ENCODE measurements at places on chromosomes 3 and 15.
A peak's percentile ranks its signal among the peaks of the same experiment; 100 is the strongest.

- no peak for DNase-seq
Measured at GRCh38 chr3:179744667-179745066, 91.8 kb downstream of the USP13 start.

GRCh38 chr3:58150810-58151199 is 60.0 kb downstream of the DNASE1L3 start:
- peak; percentile 74 for DNase-seq

GRCh38 chr3:145133281-145133680 is 1027.7 kb downstream of the PLOD2 start:
- DNase-seq: no peak

GRCh38 chr3:183080628-183081027 is 18.7 kb downstream of the MCCC1 start:
- DNase-seq: no peak

DNA sequence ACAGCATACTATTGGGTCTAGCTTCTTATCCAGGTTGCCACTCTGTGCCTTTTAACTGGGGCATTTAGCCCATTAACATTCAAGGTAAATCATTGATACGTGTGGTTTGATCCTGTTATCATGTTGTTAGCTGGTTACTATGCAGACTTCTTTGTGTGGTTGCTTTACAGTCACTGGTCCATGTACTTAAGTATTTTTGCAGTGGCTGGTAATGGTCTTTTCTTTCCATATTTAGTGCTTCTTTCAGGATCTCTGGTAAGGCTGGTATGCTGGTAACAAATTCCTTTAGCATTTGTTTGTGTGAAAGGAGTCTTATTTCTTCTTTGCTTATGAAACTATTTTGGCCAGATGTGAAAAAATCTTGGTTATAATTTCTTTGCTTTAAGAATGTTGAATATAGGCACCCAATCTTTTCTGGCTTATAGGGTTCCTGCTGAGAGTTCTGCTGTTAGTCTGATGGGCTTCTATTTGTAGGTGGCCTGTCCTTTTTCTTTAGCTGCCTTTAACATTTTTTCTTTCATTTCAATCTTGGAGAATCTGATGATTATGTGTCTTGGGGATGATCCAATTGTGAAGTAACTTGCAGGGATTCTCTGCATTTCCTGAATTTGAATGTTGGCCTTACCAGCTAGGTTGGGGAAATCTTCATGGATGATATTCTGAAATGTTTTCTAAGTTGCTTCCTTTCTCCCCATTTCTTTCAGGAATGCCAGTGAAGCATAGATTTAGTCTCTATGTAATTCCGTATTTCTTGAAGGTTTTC is 39.3 kb downstream of the CCR1 start:
- peak; percentile 40 for DNase-seq

DNA sequence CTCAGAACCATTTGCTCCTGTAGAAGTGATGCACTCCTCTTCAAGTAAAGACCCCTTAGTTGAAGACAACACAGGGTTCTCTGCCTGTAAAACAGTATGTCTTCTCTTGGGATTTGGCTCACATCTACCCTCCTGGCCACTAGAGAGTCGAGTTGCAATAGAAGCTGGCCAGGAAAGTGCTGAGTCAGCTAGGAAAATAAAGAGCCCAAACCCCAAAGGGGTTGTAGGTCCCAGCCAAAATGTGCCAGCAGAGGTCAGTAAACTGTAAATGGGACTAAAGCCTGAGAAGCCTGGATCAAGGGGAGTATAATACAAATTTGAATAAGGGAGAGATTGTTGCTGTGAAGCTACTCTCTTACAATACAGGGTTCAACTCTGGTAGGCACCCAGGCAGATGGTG is 37.2 kb upstream of the THBS1 start:
- DNase-seq: no peak

DNA sequence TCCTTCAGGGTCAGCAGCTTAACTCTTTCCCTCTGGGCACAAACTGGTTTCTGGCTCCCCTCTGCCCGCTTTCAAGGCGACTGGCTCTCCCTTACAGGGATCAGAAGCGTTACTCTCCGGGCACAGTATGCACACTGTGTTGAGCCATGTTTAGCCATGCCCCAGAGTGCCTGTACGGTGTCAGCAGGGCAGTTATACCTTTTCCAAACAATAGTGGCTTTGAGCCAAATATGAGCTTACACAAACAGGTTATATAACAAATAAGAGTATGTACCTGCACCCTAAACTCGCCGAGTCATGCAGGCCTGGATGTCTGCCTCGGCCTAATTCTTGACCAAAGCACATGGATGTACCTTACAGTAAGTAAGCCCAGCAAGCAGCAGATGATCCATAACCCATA is 175.6 kb upstream of the ANKRD28 start:
- no peak for DNase-seq

- DNase-seq: peak; percentile 35
Measured at GRCh38 chr3:100352296-100353231, 18.0 kb downstream of the NIT2 start.

GRCh38 chr3:177186306-177186705 is 11.0 kb downstream of the TBL1XR1 start:
- no peak for DNase-seq

GRCh38 chr3:37715358-37715757 is 146.3 kb upstream of the CTDSPL start:
- no peak for DNase-seq

GRCh38 chr3:141074529-141074928 is 23.4 kb downstream of the SPSB4 start:
- DNase-seq: no peak

DNA sequence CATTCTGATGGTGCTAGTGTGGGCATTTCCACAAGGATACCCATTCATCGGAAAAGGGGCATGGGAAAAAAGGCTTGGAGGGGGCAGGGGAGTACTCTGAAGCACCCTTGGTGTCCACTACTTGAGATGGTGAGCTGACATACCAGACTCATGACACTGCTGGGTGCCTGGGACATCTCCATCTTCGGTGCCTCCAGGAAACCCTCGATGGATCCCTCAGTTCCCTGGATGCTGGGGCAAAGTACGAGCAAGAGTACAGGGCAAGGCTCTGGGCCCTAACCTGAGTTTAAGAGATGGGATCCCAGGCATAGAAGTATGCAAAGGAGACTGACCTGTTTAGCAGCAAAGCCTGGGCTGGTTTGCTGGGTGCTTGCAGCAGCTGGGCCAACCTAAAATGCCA is 5.2 kb upstream of the IP6K1 start:
- DNase-seq: no peak

DNA sequence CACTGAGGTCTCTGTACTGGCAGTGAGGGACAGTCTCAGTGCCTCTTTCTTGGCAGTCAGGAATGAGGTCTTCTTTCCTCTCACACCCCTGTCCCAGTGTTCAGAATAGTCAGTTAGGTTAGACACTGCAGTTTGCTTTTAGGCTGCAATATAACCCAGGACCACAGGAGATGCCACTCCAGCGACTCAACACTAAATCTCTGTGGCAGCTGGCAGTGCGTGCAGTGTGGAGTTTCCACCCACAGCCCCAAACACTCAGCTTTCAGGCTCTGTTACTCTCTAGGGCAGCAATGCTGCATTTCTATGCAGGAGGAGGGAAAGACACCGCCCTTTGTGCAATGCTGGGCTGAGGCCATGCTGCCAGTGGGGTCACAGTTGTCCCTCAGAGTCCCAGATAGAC is 150.2 kb upstream of the SUCLG2 start:
- DNase-seq: no peak

GRCh38 chr3:74630602-74631001 is 16.1 kb upstream of the CNTN3 start:
- DNase-seq: peak; percentile 65
